Memory B cell (primary cell): ENCODE measurements at places on chromosomes 2 and 18.

- no peaks in the 10 kb centered on the region for H3K36me3 ChIP-seq
- no peaks in the 10 kb centered on the region for H3K4me1 ChIP-seq
- no peak overlapping the region for H3K27ac ChIP-seq
- peaks cover 7% of the 10 kb centered on the region for H3K27me3 ChIP-seq
- DNase-seq = no peak
- no peak overlapping the region for H3K4me3 ChIP-seq
These were observed 91.5 kb upstream of the HS6ST1 start for GRCh38 chr2:128410035-128410757.

DNA sequence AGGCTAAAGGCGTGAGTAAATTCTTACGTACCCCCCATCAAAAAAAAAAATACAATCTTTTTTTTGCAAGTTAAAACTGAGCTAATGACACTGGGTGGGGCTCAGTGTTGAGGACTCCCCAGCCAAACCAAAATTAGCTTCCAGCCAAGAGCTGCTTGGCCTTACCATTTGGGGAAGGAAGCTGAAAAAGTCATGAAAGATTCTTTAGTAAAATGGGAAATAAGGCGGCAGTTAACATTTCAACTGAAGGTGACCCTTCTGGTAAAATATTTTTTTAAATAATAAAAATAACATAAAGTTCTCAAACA lies 16.4 kb downstream of the SMAD7 start:
- peak overlapping the region; percentile 89 for H3K27ac ChIP-seq
- no peak for DNase-seq
- peaks cover 58% of the 10 kb centered on the region for H3K4me1 ChIP-seq
- H3K27me3 ChIP-seq = no peaks in the 10 kb centered on the region
- H3K36me3 ChIP-seq = no peaks in the 10 kb centered on the region

- H3K27me3 ChIP-seq = peaks cover 8% of the 10 kb centered on the region
- DNase-seq = no peak
- no peaks in the 10 kb centered on the region for H3K36me3 ChIP-seq
- H3K4me1 ChIP-seq = no peaks in the 10 kb centered on the region
- no peak overlapping the region for H3K4me3 ChIP-seq
These were observed 17.5 kb downstream of the IGFBP2 start for GRCh38 chr2:216650626-216651257.

DNA sequence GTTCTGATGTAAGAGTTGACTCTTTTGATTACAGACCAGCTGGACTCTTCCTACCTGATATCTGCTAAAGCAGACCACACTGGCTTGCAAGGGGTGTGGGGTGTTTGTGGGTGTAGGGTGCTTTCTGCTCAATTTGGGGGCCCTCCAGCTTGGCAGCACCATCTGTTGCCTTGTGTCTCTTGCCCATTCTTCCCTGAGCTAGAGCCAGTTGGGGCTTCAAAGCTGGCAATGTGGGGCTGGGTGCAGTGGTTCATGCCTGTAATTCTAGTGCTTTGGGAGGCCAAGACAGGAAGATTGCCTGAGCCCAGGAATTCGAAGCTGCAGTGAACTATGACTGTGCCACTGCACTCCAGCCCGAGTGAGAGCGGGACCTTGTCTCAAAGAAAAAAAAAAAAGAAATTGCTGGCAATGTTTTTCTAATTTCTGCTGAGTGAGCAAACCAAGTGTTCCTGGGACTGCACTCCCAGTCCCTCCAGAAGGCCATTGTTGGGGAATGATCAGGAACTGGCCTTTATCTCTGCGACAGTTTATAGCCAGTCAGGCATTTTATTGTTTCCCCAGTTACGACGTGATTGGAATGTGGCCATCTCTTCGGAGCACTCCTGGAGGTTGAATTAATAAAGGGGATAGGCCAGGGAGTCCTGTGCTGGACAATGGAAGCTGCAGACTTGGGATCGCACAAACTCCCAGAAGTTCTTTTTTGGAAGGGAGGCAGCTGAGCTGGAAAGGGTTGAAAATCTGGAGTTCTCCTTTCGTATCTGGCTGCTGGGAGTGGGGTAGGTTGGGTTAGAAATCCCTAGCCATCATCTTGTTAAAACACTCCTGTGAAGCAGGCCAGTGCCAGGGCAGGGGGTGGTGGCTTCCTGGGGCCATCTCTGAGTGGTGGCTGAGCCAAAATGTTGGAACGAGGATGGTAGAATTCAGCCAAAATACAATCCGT lies 57.2 kb downstream of the LIPG start:
- DNase-seq = no peak
- no peak overlapping the region for H3K4me3 ChIP-seq
- no peak overlapping the region for H3K27ac ChIP-seq
- H3K36me3 ChIP-seq = no peaks in the 10 kb centered on the region

DNA sequence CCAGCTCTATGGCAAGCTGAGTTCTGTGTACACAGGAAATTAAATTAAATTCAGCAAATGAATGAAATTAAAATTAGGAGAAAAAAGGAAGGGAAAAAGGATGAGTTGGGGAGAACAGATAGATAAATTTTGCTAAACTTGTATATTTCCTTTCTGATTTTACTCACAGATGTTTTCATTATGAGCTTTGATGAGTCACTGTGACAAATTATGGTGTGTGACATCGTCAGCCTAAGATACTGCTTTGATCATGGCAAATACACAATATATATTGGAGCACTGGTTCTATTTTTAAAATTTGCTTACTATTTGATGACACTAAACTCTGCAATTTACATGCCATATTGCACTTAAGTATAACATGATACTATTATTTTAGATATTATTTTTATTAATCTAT lies 464.6 kb upstream of the SPHKAP start:
- no peaks in the 10 kb centered on the region for H3K4me1 ChIP-seq
- no peak overlapping the region for H3K27ac ChIP-seq
- H3K36me3 ChIP-seq = no peaks in the 10 kb centered on the region
- no peaks in the 10 kb centered on the region for H3K27me3 ChIP-seq
- H3K4me3 ChIP-seq = no peak overlapping the region

DNA sequence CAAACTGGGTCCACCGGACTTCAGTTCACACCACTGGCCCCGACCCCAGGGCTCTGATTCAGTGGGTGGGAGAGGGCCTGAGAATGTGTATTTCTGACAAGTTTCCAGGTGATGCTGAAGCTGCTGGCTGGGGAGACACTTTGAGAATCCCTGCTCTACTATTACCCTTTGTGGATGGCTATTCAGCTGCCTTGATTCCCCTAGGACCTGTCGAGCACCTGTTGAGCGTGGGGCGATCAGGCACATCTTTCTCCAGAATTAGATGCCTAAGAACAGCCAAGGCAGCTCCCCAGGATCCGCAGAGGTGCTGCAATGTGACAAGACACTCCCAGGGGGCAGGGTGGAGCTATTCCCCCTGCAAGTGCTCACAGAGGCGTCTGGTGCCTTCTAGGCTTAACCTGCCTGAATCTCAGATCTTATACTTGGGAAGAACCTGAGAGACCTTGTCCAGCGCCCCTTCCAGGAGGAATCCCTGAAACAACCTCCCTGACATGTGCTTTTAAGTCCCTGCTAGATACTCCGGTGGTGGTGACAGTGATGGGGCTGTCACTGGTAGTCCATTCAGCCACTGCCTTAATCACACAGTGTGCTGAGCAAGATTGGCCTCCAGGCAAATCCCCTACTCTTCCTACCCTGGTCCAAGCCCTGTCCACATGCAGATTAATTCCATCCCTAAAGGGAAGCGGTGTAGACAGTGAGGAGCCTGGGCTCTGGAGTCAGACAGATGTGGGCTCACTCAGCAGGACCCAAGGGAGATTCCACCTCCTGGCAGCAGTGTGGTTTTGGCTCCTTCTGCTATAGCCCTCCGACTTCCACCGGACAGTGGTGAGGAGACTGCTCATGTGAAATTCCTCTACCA lies 43.4 kb upstream of the OTOF start:
- no peak for DNase-seq
- no peaks in the 10 kb centered on the region for H3K4me1 ChIP-seq

- H3K4me1 ChIP-seq = peaks cover 6% of the 10 kb centered on the region
- peaks cover 5% of the 10 kb centered on the region for H3K27me3 ChIP-seq
- no peak for DNase-seq
- no peaks in the 10 kb centered on the region for H3K36me3 ChIP-seq
These were observed 86.5 kb upstream of the ARL4C start for GRCh38 chr2:234583331-234583730.

GRCh38 chr2:218963601-218964000 lies 4.1 kb downstream of the CDK5R2 start:
- H3K4me3 ChIP-seq = no peak overlapping the region
- no peak for DNase-seq
- peaks cover 4% of the 10 kb centered on the region for H3K36me3 ChIP-seq
- peaks cover 21% of the 10 kb centered on the region for H3K27me3 ChIP-seq
- peaks cover 13% of the 10 kb centered on the region for H3K4me1 ChIP-seq

GRCh38 chr2:42435628-42436027 lies 58.2 kb downstream of the KCNG3 start:
- no peaks in the 10 kb centered on the region for H3K36me3 ChIP-seq
- no peaks in the 10 kb centered on the region for H3K4me1 ChIP-seq
- H3K27ac ChIP-seq = no peak overlapping the region

DNA sequence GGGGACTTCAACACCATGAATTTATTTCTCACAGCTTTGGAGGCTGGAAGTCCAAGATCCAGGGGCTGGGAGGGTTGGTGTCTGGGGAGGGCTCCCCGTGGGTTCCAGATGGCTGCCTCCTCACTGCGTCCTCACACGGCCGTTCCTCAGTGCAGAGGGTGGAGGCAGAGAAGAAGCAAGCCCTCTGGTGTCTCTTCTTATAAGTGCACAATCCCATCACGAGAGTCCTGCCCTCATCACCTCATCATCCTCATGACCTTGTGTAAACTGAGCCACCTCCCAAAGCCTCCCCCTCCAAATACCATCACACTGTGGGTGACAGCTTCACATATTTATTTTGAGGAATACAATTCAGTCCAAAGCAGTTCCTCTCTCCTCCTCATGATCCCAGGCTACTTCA lies 26.3 kb downstream of the TMEM163 start:
- H3K27me3 ChIP-seq = no peaks in the 10 kb centered on the region
- no peak overlapping the region for H3K27ac ChIP-seq
- no peak overlapping the region for H3K4me3 ChIP-seq
- H3K36me3 ChIP-seq = no peaks in the 10 kb centered on the region

DNA sequence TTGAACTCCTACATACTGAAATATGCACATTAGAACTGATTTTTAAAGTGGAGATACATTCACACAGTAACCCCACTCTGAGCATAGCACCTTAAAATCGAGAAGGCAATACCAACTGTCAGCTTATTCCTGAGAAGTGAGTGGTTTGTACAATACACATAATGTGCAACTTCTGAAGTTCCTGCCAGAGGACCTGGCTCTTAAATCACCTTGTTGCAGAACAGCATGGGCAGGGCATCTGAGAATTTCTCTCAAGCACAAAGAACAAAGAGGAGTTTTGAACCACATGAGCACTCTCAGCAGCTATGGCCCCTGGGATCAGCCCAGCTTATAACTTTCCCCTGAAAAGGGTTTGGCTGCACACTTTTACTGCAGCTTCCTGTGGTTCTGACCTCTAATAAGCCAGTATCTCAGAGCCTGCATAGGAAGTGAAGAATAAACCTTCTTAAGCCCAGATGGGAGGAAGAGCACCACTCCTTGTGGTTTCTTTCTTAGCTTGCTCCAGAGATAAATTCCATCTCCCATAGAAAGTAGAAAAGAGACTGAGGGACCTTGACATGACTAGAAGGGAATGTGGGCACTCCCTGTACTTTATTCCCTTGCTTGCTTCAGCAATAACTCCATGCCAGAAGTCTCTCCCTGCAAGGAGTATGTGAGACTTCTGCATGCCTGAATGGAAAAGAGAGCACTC lies 862.3 kb downstream of the SUCLG1 start:
- H3K4me3 ChIP-seq = no peak overlapping the region
- no peaks in the 10 kb centered on the region for H3K4me1 ChIP-seq
- H3K36me3 ChIP-seq = no peaks in the 10 kb centered on the region
- H3K27me3 ChIP-seq = no peaks in the 10 kb centered on the region
- no peak overlapping the region for H3K27ac ChIP-seq

DNA sequence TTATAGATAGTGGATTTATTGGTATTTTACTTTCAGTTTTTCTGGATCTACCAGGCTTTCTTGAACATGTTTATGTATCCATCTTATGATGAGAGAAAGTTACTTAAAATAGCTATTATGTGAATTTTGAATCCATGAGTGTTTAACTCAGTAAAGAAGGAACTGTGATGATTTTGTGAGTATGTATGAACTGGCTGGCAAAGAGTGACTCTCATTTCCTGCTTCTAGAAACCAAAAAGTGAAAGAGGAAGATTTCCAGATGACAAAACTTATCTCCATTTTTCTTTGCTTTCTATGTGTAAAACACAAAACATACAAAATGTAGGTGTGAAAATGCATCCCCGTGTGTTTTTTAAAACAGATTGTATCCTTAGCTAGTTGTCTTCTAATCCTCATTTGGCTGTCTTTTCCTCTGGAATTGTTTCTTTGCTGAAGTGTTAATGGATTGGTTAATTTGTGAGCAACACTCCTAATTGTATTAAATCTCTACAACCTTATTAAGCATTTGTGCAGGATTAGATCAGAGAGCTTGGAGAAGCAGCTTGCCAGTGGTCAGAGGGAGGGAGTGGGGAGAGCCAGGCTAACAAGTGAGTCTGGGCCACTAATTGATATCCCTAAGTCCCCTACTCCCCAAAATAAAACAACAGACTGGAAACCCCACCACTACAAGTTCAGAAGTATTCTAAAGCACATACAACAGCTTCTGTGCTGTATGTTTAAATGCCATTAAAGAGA lies 23.9 kb downstream of the PTPRM start:
- no peaks in the 10 kb centered on the region for H3K4me1 ChIP-seq
- no peaks in the 10 kb centered on the region for H3K27me3 ChIP-seq
- no peak for DNase-seq
- no peak overlapping the region for H3K4me3 ChIP-seq
- no peaks in the 10 kb centered on the region for H3K36me3 ChIP-seq

GRCh38 chr2:98912221-98912851 lies 23.7 kb downstream of the CRACDL start:
- DNase-seq = no peak
- H3K27me3 ChIP-seq = peaks cover 20% of the 10 kb centered on the region
- H3K4me3 ChIP-seq = no peak overlapping the region
- H3K36me3 ChIP-seq = no peaks in the 10 kb centered on the region
- H3K27ac ChIP-seq = no peak overlapping the region

- H3K4me3 ChIP-seq = no peak overlapping the region
- H3K27me3 ChIP-seq = no peaks in the 10 kb centered on the region
- H3K27ac ChIP-seq = no peak overlapping the region
- no peak for DNase-seq
These were observed 2114.1 kb upstream of the PIK3C3 start for GRCh38 chr18:39840856-39841481.

- H3K36me3 ChIP-seq = no peaks in the 10 kb centered on the region
- DNase-seq = no peak
- no peaks in the 10 kb centered on the region for H3K4me1 ChIP-seq
- H3K27ac ChIP-seq = no peak overlapping the region
- H3K4me3 ChIP-seq = no peak overlapping the region
- H3K27me3 ChIP-seq = peaks cover 6% of the 10 kb centered on the region
These were observed 259.6 kb downstream of the CLIP4 start for GRCh38 chr2:29374823-29375222.

DNA sequence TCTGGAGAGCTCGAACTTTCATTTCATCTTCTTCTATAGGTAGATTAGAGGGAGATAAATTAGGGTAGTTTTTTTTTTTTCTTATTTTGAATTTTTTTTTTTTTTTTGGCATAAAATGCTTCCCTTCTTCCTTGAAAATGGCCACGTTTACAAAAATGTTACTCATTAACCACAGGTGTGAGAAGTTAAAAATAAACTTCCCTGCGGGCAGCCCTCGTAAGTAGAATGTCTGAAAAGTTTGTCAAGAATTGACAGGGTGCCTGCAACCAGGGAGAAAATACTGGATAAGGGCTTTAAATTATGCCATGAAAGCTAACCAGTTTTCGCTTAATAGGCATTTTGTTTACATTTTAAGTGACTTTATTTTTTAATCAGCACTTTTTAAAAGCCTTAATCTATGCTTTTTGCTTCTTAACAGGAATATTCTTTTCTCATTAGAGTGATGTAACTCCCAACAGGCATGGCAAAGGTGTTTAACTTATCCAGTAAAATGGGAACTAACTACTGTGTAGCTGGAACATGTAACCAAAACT lies 4.2 kb upstream of the FN1 start:
- H3K4me1 ChIP-seq = peaks cover 9% of the 10 kb centered on the region
- peaks cover 13% of the 10 kb centered on the region for H3K27me3 ChIP-seq
- no peaks in the 10 kb centered on the region for H3K36me3 ChIP-seq
- H3K27ac ChIP-seq = no peak overlapping the region
- H3K4me3 ChIP-seq = no peak overlapping the region
